Astrocyte of the spinal cord (primary cell): ENCODE measurements at places on chromosomes 4 and X.

DNA sequence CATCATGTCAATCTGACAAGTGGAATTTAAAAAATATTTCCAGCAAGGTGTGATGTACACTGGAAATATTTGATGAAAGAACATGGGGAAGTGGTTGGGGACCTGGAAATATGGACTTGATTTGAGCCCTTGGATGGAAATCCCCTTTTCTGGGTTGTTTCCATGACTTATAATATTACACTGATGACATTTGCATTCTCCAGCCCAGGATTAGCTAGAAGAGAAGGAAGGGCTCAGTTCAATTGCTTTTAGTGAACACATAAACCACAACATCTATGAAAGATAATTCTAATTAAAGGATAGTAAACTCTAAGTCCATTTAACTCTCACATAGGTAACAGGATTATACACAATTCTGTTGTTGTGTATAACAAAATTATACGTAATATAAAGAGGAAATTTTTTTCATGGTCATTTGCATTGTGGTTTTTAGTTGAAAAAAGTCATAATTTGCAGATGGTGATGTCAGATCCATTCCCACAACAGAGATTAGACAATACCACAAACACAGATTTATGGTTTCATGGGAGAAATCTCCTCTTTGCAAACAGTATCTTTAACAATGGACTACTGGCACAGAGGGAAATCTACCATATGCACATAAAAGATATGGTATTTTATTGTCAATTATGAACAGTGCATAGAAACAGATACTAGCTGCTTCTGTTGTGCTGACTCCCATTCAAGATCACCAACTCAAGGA, 126.5 kb downstream of the DKK2 start:
- DNase-seq: no peak

GRCh38 chrX:130772776-130773143, 130.2 kb downstream of the ENOX2 start:
- no peak for DNase-seq

DNA sequence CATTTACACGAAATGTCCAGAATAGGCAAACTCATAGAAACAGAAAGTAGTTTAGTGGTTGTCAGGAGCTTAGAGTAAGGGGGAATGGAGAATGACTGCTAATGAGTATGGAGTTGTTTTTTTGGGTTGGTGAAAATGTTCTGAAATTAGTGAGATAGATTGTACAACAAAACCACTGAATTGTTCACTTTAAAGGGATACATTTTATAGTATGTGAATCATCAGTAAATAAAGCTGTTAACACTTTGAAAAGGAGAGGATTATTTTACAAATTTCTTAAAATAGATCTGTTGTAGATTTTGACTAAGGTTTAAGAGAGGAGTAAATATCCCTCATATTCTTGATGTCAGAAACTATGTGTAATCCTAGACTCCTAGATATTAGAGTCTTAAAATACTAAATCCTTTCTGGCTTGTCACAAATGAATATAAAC, 82.7 kb downstream of the RAPGEF2 start:
- DNase-seq: no peak

- no peak for DNase-seq
Measured at GRCh38 chr4:58961925-58962324, 1851.7 kb upstream of the IGFBP7 start.

GRCh38 chr4:6773106-6773505, 9.4 kb upstream of the KIAA0232 start:
- peak; percentile 42 for DNase-seq

DNA sequence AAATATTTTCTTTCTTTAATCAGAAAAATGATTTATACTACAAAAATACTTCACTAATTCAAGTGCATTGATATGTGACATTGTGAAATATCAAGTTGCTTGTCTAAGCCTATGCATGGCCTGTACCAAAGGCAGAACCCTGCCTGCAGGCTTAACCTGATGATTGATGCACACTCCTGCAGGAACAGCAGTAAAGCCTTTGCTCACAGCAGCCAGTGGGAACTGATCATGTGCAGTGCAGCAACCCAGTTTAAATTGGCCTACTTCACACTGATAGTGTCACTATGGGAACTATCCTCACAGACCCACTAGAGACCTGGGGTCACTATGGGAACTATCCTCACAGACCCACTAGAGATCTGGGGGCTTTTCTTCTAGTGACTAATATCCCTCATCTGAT, 603.8 kb downstream of the RAPGEF2 start:
- no peak for DNase-seq

GRCh38 chrX:38618180-38618579, 56.8 kb downstream of the TSPAN7 start:
- DNase-seq: no peak

DNA sequence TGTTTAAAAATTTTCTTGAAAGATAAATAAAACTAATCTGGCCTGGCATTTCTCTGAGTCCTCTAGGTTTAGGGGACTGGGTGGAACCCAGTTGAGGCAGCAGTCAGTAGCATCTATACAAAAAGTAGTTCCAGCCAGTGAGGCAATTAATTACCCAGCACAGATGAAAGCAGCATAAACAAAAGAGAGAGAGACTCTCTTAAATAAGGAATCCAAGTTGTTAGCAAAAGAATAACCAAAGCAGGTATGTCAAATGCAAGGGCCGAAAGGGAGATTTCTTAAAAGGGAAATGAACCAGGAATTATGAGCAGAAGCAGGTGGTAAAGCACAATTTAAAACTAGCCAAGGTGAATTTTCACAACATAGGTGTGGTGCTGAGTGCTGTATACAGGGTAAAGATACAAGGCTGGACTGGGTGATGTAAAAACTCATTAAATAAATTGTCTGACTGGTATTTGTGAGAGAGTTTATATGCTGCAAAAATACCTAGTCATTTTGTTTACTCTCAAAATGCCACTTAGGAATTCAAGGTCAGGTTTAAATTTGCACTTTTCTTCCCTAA, 94.6 kb upstream of the GALNT7 start:
- no peak for DNase-seq

DNA sequence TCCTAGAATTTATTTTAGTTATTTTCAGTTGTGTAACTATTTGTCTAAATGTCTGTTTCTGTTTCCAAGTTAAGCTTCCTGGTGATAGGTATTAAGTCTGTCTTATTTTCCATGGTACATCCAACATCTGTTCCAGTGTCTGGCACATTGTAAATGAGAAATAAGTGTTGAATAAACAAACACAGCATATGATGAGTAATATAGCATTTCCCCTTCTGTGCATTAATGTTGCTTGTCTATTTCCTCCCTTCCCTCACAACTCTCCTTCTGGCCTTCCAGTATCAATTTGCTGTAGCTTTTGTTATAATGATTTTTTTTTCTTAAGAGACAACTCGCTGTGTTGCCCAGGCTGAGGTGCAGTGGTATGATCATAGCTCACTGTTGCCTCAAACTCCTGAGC, 36.1 kb downstream of the COPS4 start:
- DNase-seq: peak; percentile 13

DNA sequence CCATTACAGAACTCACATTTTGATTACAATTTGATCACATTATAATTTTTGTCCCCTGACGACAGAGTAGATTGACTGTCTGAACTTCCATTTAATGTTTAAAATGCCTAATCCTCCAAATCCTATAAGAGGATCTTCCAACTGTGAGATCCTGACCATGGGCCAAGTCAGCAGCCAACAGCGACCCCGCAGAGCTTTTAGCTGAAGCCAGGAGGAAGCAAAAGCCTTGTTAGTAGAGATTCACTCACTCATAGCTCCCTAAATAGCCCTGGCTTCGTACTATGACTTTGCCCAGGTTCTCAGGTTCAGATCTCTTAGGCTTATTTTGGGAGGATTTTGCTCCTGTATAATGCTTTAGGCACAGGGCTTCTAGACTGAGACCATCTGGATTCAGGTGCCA, 413.1 kb downstream of the NKX6-1 start:
- DNase-seq: no peak

GRCh38 chr4:36256398-36256891, 12.1 kb upstream of the ARAP2 start:
- DNase-seq: no peak

DNA sequence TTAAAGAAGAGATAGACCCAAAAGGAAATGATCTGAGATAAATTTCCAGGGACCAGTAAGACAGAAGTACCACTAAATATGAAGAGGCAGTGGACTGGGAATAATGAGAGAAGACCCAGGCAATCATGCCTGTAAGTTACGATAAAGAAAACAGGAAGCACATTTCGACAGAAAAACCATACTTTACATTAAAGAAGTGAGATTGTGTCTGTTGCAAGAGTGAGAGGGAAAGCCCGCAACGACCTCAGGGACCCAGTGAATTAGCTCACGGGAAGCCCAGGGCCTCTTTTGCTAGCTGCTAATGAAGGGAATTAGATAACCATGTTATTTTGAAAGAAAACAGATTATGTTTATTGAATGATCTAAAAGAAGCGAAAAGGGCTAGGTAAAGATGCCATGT, 28.9 kb upstream of the ACSL1 start:
- no peak for DNase-seq

GRCh38 chr4:111780965-111781364, 364.3 kb upstream of the FAM241A start:
- no peak for DNase-seq
